ENCODE measurements at places on chromosomes 13 and 19.

- DNase-seq = no peak
These were observed 51.0 kb upstream of the PDX1 start for GRCh38 chr13:27868641-27869435.

GRCh38 chr13:51000571-51001260, 91.1 kb downstream of the RNASEH2B start:
- peak; percentile 79 for DNase-seq

DNA sequence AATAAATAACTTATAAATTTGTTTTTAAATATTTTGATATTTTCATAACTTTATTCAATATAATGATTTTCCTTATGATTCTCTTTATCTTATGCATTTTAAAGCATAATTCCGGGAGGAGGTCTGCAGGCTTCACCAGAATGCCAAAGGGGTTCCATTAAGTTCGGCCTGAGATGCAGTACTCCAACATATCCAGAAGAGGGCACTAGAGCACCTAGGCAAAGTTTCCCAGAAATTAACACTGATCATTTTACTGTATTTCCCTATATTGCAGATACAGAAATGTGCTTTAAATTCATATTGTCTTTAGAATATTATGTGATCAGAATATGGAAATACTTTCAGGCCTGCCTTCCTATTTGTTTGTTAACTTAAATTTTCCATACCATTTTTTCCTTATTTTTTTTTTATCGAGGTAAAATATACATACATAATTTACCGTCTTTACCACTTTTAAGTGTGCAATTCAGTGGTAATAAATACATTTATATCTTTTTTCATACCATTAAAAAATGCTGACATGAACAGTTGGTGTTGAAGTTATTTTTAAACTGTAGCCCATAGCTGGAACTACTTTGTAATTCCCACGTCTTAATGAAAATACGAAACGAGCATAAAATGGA, 58.9 kb upstream of the TM9SF2 start:
- no peak for DNase-seq

DNA sequence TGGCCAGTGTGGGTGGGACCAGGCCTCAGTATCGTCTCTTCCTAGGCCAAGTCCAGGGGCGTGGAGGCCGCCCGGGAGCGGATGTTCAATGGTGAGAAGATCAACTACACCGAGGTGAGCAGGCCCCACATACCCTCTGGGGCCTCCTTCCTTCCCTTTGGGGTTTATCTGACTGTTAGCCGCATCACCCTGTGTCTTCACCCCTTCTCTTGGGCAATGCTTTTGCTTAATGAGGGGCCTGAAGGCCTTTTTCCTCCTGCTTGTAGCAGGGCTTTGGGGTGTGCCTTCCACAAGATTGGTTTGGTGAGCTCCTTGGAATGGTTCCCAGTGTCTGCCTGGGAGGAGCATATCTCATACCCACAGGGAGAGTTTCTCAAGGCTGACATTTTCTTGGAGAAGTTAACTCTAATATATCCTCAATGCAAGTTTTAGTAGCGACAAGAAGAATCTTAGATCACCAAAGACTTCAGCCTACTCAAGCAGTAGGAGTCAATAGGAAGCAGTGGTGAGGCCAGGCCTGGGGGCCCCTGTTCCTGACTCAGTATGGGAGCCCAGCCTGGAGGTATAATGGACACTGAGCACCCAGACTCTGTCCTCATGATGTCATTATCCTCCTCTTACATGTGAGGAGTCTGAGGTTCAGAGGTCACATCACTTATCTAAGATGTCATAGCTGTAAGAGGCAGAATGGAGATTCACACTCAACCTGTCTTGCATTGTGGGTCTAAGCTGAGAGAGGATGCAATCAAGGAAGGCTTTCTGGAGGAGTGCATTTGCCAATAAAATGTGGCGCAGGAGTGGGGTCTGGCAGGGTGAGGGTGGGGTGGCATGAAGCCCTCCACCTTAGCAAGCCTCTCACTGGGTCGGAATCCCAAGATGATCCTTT, 2.0 kb downstream of the GPI start:
- DNase-seq = no peak

DNA sequence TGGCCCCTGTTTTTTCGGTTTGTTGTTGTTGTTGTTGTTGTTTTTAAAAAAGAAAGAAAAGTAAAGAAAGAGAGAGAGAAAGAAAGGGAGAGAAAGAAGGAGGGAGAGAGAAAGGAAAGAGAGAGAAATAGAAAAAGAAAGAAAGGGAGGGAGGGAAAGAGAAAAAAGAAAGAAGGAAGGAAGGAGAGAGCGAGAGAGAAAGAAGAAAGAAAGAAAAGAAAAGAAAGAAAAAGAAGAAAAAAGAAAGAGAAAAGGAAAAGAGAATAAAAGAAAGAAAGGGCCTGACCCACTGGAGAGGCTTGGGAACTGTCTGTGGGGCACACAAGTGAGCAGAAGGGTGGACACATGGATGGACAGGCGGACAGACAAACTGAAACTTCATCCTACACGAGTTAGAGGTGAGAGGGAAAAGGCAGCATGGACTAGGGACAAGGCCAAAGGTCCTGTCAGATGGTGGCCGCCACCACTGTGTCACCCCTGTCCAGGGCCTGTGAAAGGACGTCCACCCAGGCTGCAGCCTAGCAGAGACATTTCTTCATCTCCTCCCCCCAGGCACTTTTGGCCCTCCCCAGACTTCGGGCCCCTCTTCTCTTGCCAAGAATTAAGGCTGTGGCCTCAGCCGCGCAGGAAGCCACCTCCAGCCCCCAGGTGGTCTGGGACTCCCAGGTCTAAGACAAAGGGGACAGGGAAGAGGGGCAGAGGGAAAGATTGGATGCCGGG, 9.1 kb upstream of the BCAM start:
- DNase-seq = no peak
